ENCODE measurements at places on chromosomes 16 and 17.

DNA sequence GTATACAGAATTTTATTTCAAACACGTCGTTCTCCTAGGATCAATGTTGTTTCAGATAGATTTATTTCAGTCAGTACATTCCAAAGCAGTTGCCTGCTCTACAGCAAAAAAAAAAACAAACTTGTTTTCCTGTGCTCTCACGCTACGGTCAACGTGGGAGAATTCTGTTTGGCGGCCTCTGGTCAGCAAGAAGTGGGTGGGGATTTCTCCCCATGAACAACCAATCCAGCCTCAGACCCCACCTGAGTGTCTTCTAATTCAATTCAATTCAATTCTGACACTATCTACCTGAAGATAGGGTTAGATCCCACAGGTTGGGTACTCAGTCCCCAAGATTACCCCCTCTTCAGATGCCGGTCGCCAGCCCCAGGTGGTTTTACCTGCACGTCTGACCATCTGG lies 22.1 kb downstream of the C17orf58 start:
- no peak for DNase-seq

DNA sequence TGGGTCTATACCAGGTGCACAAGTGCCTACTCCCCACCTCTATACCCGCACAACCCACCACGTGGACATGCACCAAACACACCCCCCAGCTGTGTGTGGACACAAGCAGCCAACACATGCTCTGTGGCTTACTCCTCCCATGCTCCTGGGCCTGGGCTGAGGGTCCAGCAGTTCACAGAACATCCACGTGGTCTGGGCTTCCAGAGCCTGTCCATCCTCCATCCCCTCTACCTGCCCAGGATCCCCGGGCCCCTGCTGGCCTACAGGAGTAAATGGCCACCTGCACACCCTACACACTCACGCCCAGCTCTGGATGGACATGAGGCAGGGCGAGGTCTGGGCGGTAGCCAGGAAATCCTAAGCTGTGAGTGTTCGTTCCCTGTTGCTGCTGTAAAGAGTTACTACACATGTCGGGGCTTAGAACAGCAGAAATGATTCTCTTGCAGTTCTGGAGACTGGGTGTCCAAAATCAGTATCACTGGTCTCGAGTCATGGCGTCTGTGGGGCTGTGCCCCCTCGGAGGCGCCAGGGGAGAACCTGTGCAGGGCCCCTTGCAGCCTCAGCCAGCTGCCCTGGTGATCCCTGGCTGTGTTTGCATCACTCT lies 15.0 kb upstream of the RAI1 start:
- no peak for DNase-seq

DNA sequence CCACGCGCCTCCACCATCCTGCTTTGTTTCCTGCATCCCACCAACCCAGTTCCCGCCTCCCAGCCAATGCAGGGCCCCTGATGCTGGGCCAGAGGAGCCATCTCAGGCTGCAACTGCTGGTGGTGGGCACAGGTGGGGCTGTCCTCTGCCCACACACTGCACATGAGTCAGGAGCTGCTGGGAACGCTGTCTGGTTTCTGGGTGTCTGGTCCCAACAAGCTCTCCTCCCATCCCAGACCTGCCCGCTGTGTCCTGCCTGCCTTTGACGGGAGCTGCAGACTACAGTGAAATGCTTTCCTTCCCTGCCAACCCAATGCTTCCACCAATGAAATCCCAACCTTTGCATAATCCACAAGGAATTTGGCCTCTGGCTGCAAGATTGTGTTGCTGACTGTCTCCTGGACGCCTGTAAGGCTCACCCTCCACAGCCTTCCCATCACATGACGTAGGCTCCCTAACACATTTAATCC lies 98.9 kb downstream of the N4BP1 start:
- DNase-seq = no peak

- DNase-seq = no peak
Measured at GRCh38 chr16:21565861-21566669, 33.3 kb upstream of the METTL9 start.

- DNase-seq = no peak
Measured at GRCh38 chr17:9875441-9875840, 29.6 kb downstream of the RCVRN start.

DNA sequence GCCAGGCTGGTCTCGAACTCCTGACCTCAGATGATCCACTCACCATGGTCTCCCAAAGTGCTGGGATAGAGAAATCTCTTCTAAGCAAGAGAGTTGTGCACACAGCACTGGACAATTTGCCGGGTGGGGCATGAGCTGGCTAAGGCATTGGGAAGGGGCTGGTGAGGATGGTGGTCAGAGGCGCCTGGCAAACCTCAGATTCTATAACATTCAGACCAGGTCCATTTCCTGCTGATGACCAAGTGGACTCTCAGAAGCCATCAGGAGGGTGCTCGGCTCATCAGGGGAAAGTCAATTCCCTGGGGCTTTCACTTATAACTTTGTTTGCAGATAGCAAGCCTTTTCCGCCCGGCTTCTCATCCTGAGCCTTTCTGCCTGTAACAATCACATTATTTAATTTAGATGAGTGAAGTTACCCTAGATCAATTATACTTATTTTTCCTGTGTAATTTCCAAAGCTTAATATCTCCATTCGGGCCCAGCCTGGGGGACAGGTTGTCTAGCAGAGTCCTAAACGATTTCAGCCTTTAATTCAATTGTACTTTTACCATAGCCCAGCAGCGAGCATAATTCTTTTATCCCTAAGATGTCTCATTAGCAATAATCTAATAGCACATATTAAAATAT lies 15.0 kb upstream of the SLC6A2 start:
- DNase-seq = no peak

DNA sequence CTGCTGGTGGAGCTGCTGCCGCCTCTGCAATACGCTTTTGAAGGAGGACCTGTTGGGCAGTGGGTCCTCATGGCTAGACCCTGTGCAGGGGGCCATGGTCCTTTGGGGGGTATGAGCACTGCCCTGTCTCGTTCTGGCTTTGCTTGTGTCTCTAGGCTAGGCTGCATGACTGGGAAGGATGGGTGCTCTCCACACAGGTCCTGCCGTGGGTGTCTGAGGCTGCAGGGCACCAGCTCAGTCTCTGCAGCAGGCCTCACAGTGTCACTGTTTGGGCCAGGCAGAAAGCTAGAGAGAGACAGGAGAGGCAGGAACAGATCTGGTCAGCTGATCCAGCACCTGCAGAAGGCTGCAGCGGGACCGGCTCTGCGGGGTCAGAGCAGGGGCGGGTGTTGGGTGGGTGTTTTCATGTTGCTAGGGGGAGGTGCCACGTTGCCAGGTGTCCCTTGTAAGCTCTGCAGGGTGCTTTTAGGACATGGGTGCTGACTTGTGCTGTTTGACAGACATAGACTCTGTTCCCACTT lies 111.4 kb downstream of the SNX29 start:
- DNase-seq = no peak

- no peak for DNase-seq
Measured at GRCh38 chr16:87851601-87852000, 17.7 kb downstream of the SLC7A5 start.

GRCh38 chr17:2174014-2174413 lies 119.1 kb downstream of the HIC1 start:
- DNase-seq = no peak

DNA sequence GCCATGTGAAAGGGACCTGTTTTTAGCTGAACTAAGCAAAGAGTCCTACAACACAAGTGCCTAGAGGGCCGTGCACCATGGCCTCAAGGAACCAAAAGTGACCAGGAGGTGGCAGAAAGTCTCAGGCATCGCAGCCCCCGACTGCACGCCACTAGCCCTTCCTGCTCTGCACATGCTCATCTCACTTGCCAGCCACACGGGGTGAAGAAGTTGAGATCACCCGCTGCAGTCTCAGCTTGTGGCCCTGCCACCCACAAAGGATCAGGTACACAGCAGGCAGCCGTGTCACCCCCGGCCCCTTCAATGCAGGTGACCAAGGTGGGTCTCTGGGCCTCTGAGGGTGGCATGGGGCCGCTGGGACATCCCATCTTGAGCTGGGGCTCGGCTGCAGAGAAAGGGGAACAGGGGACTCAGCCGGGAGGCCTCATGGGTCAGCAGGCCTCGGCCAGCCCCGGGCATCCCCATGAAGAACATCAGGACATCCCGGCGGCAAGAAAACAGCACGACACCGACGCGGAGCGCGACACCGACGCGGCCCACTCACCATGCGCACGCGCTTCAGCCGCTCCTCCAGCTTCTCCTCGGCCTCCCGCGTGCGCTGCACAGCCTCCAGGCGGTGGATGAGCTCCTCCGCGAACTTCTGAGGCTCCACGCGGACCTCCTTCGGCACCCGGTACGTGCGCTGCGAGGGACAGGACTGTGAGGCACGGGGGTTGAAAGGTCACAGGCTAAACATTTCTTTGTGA lies 21.0 kb downstream of the PDIA2 start:
- DNase-seq = no peak

DNA sequence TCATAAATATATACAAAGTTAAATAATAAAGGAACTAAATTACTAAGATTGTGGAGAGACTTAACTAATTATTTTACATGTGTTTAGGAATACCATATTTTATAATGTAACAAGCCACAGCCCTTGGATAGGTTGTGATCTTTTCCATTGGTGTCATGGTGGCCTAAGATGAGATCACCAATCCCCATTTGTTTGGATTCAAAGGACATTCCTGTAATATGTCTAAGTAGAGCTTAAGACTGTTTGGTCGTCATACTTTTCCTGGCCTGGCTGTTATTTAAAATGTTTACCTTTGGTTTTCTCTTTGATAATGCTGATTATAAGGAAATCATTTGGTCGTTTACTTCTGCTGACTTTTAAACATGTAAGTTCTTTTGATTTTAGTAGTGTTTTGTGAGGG lies 118.1 kb downstream of the NLK start:
- DNase-seq = no peak

GRCh38 chr17:49980703-49981197 lies 11.8 kb downstream of the DLX4 start:
- DNase-seq = no peak

GRCh38 chr16:25257470-25257955 lies at the start of gene ZKSCAN2:
ZKSCAN2 (minus strand) TSS chr16:25257845; CDS start chr16:25257127, 718 bp downstream.
- peak; percentile 83 for DNase-seq

GRCh38 chr17:76561332-76561731 lies 21.5 kb downstream of the PRCD start:
- no peak for DNase-seq

GRCh38 chr17:78608804-78609186 lies 31.6 kb upstream of the DNAH17 start:
- DNase-seq = no peak

DNA sequence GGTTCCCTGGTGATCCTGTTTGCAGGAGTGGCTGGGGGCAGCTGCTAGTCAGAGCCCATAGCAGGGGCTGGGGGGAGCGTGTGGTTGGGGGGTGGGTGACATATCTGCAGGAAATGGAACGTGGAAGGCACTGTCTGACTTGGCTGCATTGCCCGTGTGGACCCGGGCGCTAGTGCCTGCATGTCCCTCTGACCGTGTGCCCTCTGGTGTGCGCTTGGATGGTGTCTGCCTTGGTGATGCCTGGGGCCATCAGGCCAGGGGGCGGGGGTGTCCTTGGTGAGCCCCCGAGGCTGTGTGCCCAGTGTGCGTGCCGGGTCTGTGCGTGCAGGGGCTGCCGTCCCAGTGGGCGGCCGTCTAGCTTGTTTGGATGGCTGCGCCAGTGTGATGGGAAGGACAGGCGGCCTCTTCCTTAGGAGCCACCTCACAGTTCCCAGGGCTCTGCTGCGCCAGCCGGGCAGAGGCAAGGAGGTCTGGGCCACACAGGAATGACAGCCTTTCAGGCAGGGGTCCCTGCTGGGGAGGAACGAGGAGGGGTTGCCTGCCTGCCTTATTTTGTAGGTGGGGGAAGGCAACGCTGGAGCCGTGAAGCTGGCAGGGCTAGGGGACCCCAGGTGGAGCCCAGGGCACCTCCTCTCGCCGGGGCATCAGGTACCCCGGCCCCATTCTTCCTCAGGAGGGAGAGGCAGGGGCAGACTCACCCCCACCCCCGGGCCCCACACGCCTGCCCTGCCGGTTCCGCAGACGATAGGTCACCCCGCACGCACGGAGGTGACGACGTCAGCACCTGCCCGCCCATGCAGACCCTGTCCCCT lies 693 bp downstream of the NDRG4 start:
- DNase-seq = no peak

DNA sequence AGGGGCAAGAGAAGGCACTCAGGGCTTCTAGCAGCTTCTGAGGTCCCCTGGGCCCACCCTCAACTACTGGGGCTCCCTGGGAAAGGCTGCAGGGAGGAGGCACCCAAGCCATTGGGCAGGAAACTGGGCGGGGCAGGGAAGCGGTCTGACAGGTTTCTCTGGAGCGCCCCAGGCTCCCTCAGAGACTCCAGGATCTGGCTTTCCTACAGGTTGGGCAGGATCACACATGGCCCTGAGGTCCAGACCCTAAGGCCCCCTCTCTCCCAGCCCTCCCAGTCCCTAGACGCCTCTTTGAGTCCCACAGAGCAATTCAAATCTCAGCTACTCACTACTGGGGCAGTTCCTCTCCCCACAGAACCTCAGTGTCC lies 14.3 kb downstream of the JUP start:
- DNase-seq = no peak

- no peak for DNase-seq
Measured at GRCh38 chr16:27728691-27729090, 178.7 kb downstream of the KATNIP start.

DNA sequence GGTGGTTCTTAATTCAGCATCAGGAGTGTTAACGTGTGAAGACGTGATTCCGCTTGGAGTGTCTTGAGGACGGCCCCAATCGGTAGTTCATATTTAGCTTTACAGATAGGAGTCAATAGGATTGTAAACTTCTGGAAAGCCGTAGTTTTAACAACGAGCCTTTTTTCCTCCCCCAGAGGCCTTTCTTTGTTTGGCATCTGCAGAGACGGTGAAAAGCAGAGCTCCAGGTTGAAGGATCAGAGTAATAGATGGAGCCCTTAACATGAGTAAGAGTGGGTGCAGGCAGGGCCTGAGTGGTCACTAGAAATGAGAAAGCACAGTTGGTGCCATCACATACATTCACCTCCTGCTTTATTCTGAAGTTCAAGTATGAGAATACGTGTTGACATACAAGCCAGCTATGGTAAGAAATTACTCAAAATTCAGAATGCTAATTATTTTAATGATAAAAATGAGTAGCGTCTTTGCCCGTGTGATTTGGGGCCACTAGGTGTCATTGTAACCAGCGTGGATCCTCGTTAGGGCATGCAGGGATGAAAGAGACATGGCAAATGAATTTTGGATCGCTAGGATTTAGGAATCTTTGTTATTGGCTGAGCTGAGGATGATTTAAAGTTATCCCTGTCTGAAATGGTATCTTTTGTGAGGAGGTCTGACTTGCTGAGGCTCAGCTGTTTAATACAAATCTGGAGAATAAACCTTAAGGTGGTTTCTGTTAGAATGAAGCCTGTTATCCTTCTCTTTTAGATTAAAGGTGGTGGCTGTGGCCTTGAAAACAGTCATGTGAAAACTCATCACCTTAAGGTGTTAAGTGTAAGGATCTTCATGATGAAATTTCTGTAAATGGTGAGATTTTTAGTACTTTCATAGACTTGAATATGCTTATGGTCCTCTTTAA lies 18.6 kb downstream of the PRCD start:
- DNase-seq = no peak

GRCh38 chr17:81961087-81961511 lies at the start of gene NOTUM:
NOTUM (minus strand) TSS chr17:81961187; CDS start chr17:81960909, 278 bp downstream.
- DNase-seq = no peak
